Heart left ventricle (tissue), 16 donors: ENCODE measurements at places on chromosomes 16 and 17. TPM values are rescaled to one million over a fixed set of nuclear protein-coding genes. Genes with fewer than 3 reads are reported as not detected.

GRCh38 chr16:57572978-57573728 is 30.7 kb downstream of the ADGRG5 start:
- no peak for DNase-seq

DNA sequence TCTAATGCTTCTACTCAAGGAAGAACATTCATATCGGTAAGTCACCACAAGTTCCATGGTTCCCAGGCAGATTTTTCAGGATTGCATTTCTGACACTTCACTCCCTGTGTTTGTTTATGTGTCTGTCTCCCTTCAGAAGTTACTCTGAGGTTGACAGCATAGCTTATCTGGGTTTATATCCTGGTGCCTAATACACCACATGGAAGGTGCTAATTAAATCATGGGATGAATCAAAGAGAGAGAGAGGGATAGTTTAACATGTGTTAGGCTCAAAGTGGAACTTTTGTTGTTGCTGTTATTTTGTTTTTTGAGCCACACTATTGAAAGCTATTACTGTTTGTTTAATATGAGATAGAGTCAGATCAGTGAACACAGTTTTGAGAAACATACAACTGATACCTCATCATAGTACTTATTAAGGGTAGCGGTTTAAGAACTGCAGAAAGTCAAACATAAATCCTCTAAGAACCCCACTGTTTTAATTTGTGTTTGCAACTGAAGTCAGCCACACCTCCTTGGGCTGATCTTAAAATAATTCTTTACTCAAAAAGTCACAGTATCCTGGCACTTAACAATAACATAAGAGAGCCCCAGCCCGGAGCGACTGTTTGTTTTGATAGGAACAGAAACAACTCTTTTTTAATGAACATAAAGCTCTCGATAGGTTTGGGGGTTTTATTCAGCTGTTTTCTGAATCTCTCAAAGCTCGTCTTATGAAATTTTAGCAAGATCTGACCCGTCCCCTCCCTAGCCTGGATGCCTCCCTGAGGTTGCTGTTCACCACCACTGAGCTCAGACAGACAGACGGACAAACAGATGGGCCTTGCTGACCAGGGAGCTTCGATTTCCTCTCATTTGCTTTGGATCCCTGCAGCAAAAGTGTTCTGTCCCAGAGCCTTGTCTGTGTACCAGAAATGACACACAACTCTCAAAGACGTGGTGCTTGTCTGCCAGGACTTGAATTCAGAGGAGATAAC is 98.3 kb upstream of the MYOCD start:
- no peak for DNase-seq

Gene CHST6
- polyA plus RNA-seq = 0.46 TPM

Gene CRLF3
- 3.0 TPM for polyA plus RNA-seq

GRCh38 chr17:28426081-28426519 is 20.1 kb upstream of the SLC46A1 start:
- DNase-seq = no peak
